ENCODE measurements at places on chromosomes 16 and 17.

GRCh38 chr16:15856182-15856581, 646 bp downstream of the MYH11 start:
- no peak for DNase-seq

- DNase-seq, result no peak
Measured at GRCh38 chr17:32660496-32660985, 173.7 kb downstream of the CDK5R1 start.

GRCh38 chr16:22739077-22739476, 74.9 kb upstream of the HS3ST2 start:
- no peak for DNase-seq

- no peak for DNase-seq
Measured at GRCh38 chr17:73924909-73925186, 278.6 kb upstream of the RPL38 start.

DNA sequence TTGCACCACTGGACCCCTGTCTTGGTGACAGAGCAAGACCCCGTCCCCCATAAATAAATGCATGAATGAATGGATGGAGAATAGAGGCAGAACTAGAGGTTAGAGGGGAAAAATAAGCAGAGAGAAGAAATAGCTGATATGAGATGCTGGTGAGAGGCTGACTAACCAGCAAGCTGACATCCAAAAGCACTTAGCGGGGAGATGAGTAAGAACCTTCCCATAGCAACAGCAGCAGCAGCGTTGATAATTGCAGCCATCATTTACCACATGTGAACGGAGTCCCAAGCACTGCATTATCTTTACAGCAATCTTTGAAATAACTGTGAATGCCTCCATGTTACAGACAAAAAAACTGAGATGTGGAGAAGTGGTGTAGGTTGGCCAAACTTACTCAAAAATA, 777.3 kb upstream of the EEF2KMT start:
- DNase-seq, result no peak

DNA sequence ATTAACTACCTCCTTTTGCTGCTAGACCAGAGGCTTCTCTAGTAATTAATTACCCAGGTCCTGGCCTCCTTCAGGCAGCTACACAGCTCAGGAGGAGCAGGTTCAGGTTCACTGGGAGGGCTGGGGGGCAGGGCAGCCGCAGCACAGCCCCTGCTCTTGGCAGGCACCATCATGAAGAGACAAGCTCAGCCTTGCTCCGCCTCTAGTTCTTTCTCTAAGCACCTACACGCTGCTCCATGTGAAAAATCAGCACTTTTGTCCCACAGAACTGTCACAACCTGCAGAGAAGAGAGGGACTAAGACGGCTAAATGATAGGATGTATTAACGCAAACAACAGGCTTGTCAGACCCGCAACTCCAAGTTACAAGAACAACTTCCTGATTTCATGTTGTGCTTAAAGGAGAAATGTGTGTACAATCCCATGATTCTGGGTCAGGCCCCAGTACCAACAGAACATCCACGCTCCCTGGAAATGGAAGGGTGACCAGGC, 53.4 kb downstream of the GRB2 start:
- DNase-seq, result no peak

- no peak for DNase-seq
Measured at GRCh38 chr17:50265690-50266315, 8.5 kb upstream of the TMEM92 start.

- DNase-seq, result no peak
Measured at GRCh38 chr16:57500578-57501111, 14.4 kb upstream of the DOK4 start.

DNA sequence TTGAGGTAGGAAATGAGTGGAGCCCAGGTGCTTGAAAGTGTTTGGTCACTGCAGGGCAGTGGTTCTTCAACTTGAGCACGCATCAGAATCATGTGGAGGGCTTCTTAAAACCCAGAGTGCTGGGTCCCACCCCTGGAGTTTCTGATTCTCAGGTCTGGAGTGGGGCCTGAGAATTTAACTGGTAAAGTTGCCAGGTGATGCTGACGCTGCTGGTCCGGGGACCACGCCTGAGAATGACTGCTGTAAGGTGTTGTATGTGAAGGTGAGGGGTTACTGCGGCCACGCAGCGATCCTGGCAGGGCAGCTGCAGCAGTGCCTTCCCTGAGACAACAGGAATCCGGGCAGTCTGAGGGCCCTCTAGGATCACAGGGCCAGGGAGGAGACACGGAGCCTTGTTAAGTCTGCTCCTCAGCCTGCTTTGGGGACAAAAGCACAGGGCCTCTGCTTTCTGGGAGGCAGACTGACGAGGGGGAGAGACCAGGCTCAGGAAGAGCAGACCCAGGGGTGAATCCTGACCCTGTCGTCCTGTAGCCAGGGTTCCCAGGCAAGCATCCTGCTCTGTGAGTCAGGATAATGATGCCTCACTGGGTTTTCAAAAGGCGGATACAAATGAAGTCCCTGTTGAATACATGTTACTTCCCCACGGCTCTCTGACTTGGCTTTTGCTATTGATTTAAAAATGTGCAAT, 16.2 kb downstream of the CCDC42 start:
- DNase-seq, result no peak

DNA sequence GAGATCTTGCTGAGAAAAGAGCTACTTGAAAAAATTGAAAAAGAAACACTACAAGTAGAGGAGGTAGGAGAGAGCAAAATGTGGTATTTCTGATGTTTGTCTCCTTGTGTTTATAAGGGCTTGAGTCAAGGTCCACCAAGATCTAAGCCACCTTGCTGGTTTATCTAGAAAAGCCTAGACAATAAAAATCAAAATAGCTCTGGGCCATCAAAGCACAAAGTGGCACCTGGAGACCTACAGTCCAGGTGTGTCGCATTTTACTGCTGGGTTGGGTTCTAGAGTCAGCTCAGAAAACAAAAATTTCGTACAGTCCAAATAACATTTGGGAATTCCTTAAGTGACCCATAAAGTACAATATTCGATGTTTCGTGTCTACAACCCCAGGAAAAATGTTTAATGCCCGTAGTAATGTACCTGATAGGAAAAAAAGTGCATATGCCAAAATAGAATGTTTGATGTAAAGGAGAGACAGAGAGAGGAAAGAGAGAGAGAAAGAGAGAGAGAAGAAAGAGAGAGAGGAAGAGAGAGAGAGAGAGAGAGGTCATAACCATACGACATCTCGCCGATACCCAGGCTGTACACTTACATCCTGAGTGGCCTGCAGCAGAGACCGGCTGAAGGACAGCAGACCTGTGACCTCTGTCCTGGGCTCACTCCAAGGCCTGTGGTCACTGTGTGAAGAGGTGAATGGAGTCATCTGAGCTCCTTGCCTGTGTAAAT, 27.1 kb downstream of the PRSS54 start:
- no peak for DNase-seq

DNA sequence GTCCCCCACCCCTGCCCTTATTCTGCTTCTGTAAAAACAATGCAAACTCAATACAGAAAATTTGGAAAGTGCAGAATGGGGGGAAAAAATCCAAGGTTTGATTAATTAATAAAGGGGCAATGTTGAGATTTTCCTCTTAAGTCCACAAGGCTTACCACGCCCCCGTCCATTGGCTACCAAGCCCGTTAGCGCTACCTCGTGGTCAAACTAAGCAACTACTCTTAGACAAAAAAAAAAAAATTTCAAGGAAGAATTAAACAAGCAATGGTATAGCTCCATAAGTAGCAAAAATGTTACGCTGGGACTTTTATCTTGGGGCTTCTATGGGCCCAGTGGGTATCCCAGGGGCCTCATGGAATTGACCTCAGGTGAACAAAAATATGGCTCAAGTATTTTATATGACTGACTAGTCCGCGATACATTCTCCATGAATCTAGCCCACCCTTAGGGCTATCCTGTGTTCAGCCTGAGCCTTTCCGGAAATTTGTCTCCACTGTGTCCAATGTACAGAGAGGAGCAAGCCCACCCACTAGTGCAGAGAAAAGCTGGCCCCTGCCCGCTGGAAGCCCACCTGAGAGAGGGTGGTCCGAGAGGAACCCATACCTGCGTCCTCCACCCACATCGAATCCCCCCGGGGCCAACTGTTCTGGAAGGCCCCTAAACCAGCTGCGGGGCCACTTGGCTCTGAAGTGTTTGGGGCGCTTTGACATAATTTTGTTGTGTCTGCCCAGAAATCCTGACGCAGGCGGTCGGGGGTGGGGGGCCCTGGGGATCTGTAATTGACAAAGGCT, 19.1 kb upstream of the TEX2 start:
- no peak for DNase-seq

DNA sequence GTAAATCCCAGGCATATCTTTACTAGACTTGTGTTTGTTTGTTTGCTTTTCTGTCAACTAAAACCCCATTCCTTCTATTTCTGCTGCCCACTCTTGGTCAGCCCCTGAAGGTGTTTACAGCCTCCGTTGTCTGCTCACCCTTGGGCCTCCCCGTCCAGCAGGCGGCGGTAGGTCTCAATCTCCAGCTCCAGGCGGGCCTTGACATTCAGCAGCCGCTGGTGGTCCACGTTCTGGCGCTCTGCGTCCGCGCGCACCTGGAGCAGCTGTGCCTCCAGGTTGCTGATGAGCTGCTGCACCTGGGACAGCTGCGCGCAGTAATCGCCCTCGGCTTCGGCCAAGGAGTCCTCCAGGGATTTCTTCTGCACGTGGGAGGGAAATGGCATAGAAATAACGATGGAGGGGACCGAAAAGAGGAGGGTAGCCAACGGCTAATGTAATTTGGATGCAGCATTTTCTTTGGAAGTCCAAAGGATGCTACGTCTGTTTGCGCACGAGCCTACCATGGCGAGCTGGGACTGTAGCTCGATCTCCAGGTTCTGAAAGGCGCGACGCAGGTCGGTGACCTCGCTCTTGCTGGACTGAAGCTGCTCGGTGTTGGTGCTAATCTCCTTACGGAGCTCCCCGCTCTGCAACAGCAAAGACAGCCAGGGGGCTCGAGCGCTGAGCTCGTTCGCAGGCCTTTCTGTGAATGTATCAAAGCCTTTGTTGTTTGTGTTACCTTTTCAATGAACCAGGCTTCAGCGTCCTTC, 3.9 kb downstream of the KRT12 start:
- DNase-seq, result no peak

DNA sequence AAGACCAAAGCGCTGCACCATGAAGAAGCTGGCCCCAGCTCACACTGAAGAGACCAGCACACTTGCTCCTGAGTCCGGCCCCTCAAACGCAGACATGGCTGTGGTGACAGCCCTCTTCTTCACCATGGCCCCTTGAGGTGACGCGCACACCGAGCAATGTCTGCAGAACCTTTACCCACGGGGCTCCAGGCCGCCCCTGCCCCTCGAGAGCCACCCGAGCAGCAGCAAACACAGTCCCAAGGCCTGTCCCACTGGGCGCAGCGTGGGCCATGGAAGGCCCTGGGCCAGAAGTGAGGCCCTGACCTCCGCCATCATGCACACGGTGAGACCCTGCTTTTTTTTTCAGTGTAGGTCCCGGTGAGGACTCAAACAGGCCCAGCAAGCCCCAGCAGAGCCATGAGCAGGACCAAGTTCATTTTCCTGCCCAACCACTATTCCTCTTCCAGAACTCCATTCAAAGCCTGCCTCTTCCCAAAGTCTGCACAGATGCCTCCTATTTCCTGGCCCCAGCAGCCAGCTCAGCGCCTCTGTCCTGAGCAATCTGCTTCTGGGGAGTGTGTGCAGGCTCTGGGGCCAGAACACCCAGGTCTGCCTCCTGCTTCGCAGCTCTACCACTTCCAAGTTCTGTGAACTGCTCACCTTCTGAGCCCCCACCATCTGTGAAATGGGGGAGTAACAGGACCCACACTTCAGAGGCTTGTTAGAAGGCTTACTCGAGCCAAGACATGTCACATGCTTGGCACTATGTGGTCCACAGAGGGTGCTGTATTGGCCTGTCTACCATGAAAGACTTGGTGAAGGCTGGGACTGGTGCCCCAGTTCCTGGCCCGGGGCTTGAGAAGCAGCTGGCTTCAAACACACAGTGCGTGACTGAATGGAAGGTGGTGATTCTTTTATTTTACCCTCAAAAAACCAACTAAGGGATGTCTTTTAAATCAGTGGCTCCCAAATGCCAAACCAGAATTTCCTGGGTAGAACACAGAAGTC, 35.7 kb upstream of the GSG1L start:
- DNase-seq, result no peak

- DNase-seq, result no peak
Measured at GRCh38 chr17:80832266-80832676, 159.4 kb upstream of the CHMP6 start.

DNA sequence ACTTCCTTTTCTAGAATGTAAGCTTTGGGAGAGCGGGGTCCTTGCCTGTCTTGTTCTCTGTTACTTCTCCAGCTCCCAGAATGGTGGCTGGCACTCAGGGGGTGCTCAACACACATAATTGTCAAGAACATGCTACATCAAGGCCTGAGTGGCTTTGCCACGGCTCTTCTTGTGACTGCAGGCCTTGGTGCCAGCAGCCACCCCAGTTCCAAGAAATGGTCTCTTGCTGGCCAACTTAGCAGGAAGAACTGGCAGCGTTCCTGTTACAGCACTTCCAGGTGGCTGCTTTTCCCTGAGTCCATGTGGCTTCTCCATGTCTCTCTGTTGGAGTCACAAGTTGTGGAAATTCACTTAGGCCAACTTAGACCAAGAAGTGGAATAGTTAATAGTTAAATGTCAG, 36.1 kb downstream of the PRKCB start:
- no peak for DNase-seq

- no peak for DNase-seq
Measured at GRCh38 chr17:67262435-67263117, 17.6 kb upstream of the HELZ start.

- DNase-seq, result no peak
Measured at GRCh38 chr17:48037838-48038323, 284 bp upstream of the COPZ2 start.

DNA sequence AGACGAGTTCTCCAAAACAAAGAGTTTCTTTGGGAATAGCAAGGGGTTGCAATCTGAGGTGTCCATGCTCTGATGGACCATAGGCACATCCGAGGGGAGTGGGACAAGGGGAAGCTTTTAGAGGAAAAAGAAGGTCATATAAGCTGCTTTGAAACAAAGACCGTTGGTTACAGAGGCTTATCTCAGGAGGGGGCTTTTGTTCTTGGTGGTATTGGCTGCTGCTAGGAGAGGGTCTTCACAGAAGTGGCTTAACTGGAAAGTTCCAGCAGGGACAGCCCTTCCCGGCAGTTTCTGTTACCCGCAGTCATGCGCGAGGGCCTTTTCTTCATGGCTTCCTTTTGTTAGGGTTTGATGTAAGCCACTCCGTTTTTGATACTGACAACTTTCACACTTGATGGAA, 76.0 kb downstream of the RAP1GAP2 start:
- no peak for DNase-seq

DNA sequence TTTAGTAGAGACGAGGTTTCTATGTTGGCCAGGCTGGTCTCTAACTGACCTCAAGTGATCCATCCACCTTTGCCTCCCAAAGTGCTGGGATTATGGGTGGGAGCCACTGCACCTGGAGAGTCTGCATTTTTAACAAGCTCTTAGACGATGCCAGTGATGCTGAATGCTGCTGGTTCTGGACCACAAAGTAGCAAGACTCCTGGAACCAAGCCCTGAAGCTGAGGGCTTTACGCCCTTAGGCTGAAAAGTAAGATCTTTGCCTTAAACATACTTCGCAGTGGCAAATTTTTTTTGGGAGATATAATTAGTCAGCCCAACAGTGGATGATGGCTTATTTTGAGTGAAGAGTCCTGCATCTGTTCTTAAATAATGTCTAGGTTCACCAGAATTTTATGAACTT, 14.0 kb downstream of the METTL9 start:
- DNase-seq, result no peak

GRCh38 chr17:42817866-42818265, 6.2 kb downstream of the BECN1 start:
- DNase-seq, result no peak

All from stimulated activated CD8-positive, alpha-beta memory T cell treated with anti-CD3 and anti-CD28 coated beads, Interleukin-4, amount 100 ng/mL, for 4 hours (primary cell).